T-helper 17 cell (primary cell): ENCODE measurements at places on chromosomes 1 and 21. TPM values are rescaled to one million over a fixed set of nuclear protein-coding genes. Genes with fewer than 3 reads are reported as not detected.

DNA sequence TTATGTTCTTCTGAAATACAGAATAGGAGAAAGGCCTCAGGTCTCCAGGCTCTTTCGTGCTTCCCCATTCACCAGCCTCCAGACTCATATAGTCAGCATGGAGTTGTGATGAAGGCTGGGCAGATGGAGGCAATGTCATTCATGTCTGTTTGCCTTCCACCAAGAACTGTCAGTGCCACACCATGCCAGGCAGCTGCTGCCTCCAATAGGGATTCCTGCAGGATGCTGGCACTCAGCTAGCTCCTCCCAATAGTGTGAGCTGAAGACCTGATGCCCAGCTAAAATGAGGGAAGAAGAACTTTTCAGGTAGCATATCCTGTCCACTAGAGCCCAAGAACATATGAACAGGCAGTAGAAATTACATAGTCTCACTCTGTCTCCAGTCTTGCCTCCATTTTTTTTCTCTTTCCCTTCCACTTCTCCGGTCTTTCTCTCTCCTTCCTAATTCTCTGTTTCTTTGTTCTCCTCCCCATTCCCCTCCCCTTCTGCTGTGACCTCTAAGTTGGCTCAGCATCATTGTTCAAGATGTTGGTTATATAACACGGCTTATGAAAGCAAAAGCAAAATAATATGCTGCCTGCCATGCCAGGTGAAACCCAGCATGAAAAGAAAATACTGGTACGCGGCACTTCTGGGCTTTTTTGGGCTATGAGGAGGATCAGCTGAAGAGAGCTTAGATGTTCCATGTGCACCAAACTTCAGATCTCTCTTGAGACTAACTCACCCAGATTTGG is 17.3 kb downstream of the GLUL start:
- H3K4me3 ChIP-seq: no peak overlapping the region
- no peaks in the 10 kb centered on the region for H3K27me3 ChIP-seq
- no peak for DNase-seq

GRCh38 chr1:34164771-34165391 is at the start of gene CSMD2:
TSS of gene CSMD2 (minus strand) at chr1:34165230. CDS start at chr1:34165097, 133 bp downstream.
- DNase-seq: no peak
- peaks cover 2% of the 10 kb centered on the region for H3K36me3 ChIP-seq
- H3K27me3 ChIP-seq: peaks cover 71% of the 10 kb centered on the region
- H3K4me3 ChIP-seq: peak within 1 kb of the TSS; percentile 72
- no peak within 1 kb of the TSS for H3K27ac ChIP-seq

GRCh38 chr1:150516050-150516591 is 569 bp downstream of the FALEC start:
- H3K4me3 ChIP-seq: peak overlapping the region; percentile 93
- peak overlapping the region; percentile 97 for H3K27ac ChIP-seq
- peaks cover 6% of the 10 kb centered on the region for H3K4me1 ChIP-seq
- no peaks in the 10 kb centered on the region for H3K27me3 ChIP-seq
- peaks cover 2% of the 10 kb centered on the region for H3K36me3 ChIP-seq

GRCh38 chr1:98369463-98369862 is 292.1 kb upstream of the SNX7 start:
- H3K4me1 ChIP-seq: peaks cover 9% of the 10 kb centered on the region
- H3K4me3 ChIP-seq: no peak overlapping the region
- H3K27me3 ChIP-seq: no peaks in the 10 kb centered on the region

GRCh38 chr1:218702775-218703174 is 357.6 kb downstream of the TGFB2 start:
- H3K27ac ChIP-seq: no peak overlapping the region
- no peaks in the 10 kb centered on the region for H3K4me1 ChIP-seq
- no peaks in the 10 kb centered on the region for H3K36me3 ChIP-seq
- no peak for DNase-seq
- no peak overlapping the region for H3K4me3 ChIP-seq

DNA sequence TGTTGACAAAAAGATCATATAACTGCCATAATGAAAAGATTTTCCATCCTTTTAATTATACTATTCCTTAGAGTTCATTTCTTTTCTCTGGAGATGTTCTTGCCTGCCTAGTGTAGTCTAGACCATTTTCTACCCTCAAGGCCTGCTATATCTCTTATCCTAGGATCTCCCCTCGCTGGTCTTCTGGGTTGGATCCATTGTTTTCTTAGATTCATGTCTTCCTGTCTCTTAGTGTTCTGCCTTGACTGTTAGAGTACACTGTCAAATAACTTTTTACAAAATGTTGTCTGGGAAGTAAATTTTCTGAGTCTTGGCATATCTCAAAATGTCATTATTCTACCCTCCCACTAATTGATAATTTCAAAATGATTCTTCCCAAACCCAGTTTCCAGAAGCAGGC is 66.6 kb downstream of the TRAF5 start:
- DNase-seq: no peak
- no peak overlapping the region for H3K27ac ChIP-seq
- peaks cover 4% of the 10 kb centered on the region for H3K36me3 ChIP-seq
- no peak overlapping the region for H3K4me3 ChIP-seq

DNA sequence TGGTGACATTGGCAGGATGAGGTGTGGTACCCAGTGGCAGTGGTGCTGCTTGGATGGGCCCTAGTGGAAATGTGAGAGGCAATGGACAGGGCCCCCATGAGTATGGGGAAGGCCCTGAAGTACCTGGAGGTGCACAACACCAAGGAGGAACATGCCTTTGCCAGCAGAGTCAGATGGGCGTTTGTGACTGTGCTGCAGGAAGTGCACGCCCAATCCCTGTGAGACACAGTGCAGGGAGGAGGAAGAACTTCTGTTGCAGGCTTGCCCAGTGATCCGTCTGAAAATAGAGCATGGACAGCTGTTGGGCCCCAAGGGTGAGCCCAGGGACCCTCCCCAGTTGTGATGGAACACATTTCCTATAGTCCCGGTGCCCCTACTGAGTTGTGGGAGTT is 42.7 kb downstream of the GJA5 start:
- peak overlapping the region; percentile 22 for H3K4me3 ChIP-seq
- peaks cover 6% of the 10 kb centered on the region for H3K36me3 ChIP-seq
- peaks cover 17% of the 10 kb centered on the region for H3K4me1 ChIP-seq

GRCh38 chr1:75265792-75266191 is 131.6 kb downstream of the LHX8 start:
- no peak for DNase-seq
- H3K4me1 ChIP-seq: no peaks in the 10 kb centered on the region
- H3K27ac ChIP-seq: no peak overlapping the region
- no peaks in the 10 kb centered on the region for H3K27me3 ChIP-seq
- no peak overlapping the region for H3K4me3 ChIP-seq

- no peak overlapping the region for H3K27ac ChIP-seq
- H3K27me3 ChIP-seq: peaks cover 28% of the 10 kb centered on the region
- peaks cover 7% of the 10 kb centered on the region for H3K4me1 ChIP-seq
- no peak overlapping the region for H3K4me3 ChIP-seq
Observed at GRCh38 chr1:1432274-1432950, 3.1 kb upstream of the VWA1 start.

DNA sequence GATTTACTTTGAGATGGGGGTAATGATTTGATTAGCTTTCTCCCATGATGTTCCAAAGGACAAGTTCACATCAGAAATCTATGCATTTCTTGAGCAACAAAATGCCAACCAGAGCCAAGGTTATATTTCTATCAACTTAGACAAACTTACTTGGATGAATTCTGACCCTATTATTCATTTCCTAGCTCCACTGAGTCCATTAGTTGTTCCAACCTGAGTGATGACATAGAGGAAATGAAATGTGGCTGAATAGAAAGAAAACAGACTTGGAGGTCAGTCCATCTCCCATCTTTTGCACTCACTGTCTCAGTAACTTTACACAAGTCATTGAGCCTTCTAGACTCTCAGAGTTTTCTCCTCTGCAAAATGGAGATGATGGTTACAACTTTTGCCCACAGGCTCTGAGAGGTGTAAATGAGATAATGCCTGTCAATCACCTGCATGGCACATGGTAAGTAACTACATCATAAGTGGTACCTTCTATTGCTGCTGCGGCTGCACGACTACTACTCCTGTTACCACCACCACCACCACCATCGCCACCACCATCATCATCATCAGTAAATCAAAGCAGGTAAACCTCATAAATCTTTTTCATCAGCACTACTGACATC is 98.2 kb downstream of the PTPN14 start:
- peaks cover 2% of the 10 kb centered on the region for H3K36me3 ChIP-seq
- no peak for DNase-seq
- H3K27ac ChIP-seq: no peak overlapping the region
- peaks cover 36% of the 10 kb centered on the region for H3K27me3 ChIP-seq

The ERG gene
- total RNA-seq: not detected

The SH3BP5L gene
- 20.0 TPM for total RNA-seq

The RXFP4 gene
- not detected for total RNA-seq

The E2F2 gene
- total RNA-seq: 5.4 TPM

The CA6 gene
- not detected for total RNA-seq
